Type B pancreatic cell (in vitro differentiated cells): ENCODE measurements at places on chromosomes 5 and 9. TPM values are rescaled to one million over a fixed set of nuclear protein-coding genes. Genes with fewer than 3 reads are reported as not detected.

- DNase-seq, result no peak
Measured at GRCh38 chr5:103407402-103407801, 148.8 kb downstream of the MACIR start.

- DNase-seq, result no peak
Measured at GRCh38 chr5:67303356-67303755, 106.8 kb upstream of the CD180 start.

The NUTM2G gene
- total RNA-seq, result 0.19 TPM in 1 of 2 replicates, not detected in the other

GRCh38 chr5:141489841-141490240 lies 960 bp downstream of the PCDHGC5 start:
- DNase-seq, result no peak

- DNase-seq, result no peak
Measured at GRCh38 chr5:133930061-133930812, 38.2 kb downstream of the C5orf15 start.

- DNase-seq, result no peak
Measured at GRCh38 chr9:135476561-135477355, 2.8 kb upstream of the PPP1R26 start.

The CAVIN4 gene
- 1.7 and 6.1 TPM in 2 replicates for total RNA-seq

GRCh38 chr9:20355022-20355421 lies 267.3 kb downstream of the MLLT3 start:
- DNase-seq, result no peak

DNA sequence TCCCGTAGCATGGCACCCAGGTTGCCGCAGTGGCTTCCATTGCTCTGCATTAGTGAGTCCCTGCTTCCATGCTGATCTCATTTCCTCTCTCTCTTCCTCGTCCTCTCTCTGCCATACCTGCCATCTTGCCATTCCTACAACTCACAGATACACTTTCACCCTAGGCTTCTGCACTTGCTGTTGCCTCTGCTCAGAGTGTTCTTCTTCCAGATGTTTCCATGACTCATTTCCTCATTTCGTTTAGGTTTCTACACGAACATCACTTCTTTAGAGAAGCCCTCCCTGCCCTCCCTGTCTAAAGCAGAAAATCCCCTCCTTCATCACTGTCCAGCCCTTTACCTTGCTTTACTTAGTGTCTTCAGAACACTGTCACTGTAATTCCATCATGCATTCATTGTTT lies 115.2 kb upstream of the WWC1 start:
- DNase-seq, result no peak

- DNase-seq, result no peak
Measured at GRCh38 chr9:87662808-87663528, 63.0 kb upstream of the CTSL start.

- DNase-seq, result no peak
Measured at GRCh38 chr5:115626445-115626823, 598 bp upstream of the TMED7 start.
